ENCODE measurements at places on chromosomes 4 and X. TPM values are rescaled to one million over a fixed set of nuclear protein-coding genes. Genes with fewer than 3 reads are reported as not detected.

The GLOD5 gene
- total RNA-seq, result not detected

GRCh38 chr4:80202741-80203553, 5.6 kb downstream of the PRDM8 start:
- peaks cover 7% of the 10 kb centered on the region for H3K27me3 ChIP-seq
- H3K27ac ChIP-seq, result peak overlapping the region; percentile 49
- peak overlapping the region; percentile 85 for H3K4me3 ChIP-seq
- H3K4me1 ChIP-seq, result peaks cover 22% of the 10 kb centered on the region
- H3K36me3 ChIP-seq, result no peaks in the 10 kb centered on the region

The KDR gene
- total RNA-seq, result not detected

GRCh38 chr4:12050357-12050756, 621.7 kb upstream of the HS3ST1 start:
- no peaks in the 10 kb centered on the region for H3K4me1 ChIP-seq
- H3K4me3 ChIP-seq, result no peak overlapping the region
- H3K27ac ChIP-seq, result no peak overlapping the region

The NDST3 gene
- not detected for total RNA-seq

GRCh38 chr4:165101641-165102040, 11.0 kb downstream of the TMEM192 start:
- no peak overlapping the region for H3K4me3 ChIP-seq
- H3K27ac ChIP-seq, result peak overlapping the region; percentile 49
- no peaks in the 10 kb centered on the region for H3K27me3 ChIP-seq
- no peak for DNase-seq
- H3K4me1 ChIP-seq, result peaks cover 2% of the 10 kb centered on the region
- peaks cover 16% of the 10 kb centered on the region for H3K36me3 ChIP-seq

DNA sequence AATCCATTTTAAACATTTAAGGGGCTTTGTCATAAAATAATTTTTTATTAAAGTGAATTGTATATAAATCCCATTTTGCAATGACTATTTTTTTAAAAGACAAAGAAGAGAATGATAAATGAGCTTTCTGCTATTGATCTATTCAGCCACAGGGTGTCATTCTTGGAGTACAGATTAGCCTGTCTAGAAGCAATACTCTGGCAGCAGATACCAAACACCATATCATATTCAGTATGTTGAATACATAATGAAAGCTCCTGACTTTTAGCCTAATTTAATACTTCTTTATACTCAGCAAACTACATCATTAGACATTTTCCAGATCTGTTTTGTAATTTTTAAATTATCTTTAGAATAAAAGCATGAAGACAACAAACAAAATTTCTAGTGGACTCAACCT, 496.3 kb downstream of the PDGFC start:
- H3K4me1 ChIP-seq, result no peaks in the 10 kb centered on the region
- H3K27ac ChIP-seq, result no peak overlapping the region
- H3K4me3 ChIP-seq, result no peak overlapping the region

The VCX gene
- total RNA-seq, result not detected

GRCh38 chrX:127259742-127260141, 440.2 kb downstream of the PRR32 start:
- no peaks in the 10 kb centered on the region for H3K36me3 ChIP-seq
- no peaks in the 10 kb centered on the region for H3K27me3 ChIP-seq
- DNase-seq, result no peak
- H3K27ac ChIP-seq, result no peak overlapping the region
- no peak overlapping the region for H3K4me3 ChIP-seq

- H3K4me3 ChIP-seq, result no peak overlapping the region
- no peak for DNase-seq
- peaks cover 90% of the 10 kb centered on the region for H3K4me1 ChIP-seq
- no peaks in the 10 kb centered on the region for H3K36me3 ChIP-seq
These were observed 352.1 kb upstream of the GATB start for GRCh38 chr4:152112887-152113286.

- H3K4me1 ChIP-seq, result peaks cover 10% of the 10 kb centered on the region
- H3K36me3 ChIP-seq, result peaks cover 6% of the 10 kb centered on the region
- no peak for DNase-seq
- no peaks in the 10 kb centered on the region for H3K27me3 ChIP-seq
These were observed 4.8 kb upstream of the SCOC start for GRCh38 chr4:140368686-140369085.

GRCh38 chrX:68995386-68995779, 166.6 kb downstream of the EFNB1 start:
- H3K36me3 ChIP-seq, result no peaks in the 10 kb centered on the region
- H3K27me3 ChIP-seq, result no peaks in the 10 kb centered on the region
- DNase-seq, result no peak
- H3K4me1 ChIP-seq, result peaks cover 2% of the 10 kb centered on the region
- no peak overlapping the region for H3K27ac ChIP-seq

DNA sequence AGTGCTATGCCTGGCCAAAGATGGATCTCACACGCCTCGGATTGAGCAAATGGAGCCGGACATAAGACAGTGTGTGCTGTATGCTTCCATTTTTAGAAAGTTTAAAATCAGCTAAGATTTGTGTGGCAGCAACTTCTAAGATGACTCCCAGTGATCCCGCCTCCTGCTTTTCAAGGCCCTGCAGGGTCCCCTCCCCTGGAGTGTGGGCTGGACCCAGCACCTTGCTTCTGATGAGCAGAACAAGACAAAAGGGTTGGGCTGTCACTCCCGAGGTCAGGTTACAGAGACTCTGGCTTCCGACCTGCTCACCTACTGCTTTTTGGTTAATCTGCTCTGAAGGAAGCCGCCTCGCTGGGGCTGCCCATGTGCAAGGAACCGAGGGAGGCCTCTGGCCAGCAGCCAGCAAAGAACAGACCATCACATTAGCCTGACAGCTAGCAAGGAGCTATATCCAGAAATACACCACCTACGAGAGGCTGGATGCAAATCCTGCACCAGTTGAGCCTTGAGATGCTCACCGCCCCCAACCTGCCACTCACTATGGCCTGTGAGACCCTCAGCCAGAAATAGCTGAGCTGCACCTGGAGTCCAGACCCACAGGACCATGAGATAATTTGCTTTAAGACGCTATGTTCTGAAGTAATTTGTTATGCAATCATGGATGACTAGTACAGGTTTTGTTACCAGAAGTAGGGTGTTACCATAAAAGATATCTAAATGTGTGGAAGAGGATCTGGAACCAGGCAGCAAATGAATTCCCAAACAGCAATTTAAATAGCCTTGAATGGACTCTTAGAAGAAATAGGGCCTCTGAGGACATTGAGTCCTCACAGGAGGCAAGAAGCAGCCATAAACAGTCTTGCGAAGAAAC, 47.6 kb downstream of the CRMP1 start:
- DNase-seq, result no peak
- H3K4me3 ChIP-seq, result no peak overlapping the region
- no peaks in the 10 kb centered on the region for H3K36me3 ChIP-seq
- peak overlapping the region; percentile 1 for H3K27ac ChIP-seq
- peaks cover 20% of the 10 kb centered on the region for H3K27me3 ChIP-seq

- peaks cover 26% of the 10 kb centered on the region for H3K27me3 ChIP-seq
- no peak overlapping the region for H3K27ac ChIP-seq
- DNase-seq, result no peak
- H3K4me1 ChIP-seq, result no peaks in the 10 kb centered on the region
- no peaks in the 10 kb centered on the region for H3K36me3 ChIP-seq
- H3K4me3 ChIP-seq, result no peak overlapping the region
These were observed 7.9 kb downstream of the EVC2 start for GRCh38 chr4:5700459-5700858.

Data from naive thymus-derived CD8-positive, alpha-beta T cell (primary cell).